ENCODE measurements at places on chromosomes 5 and 9.
A peak's percentile ranks its signal among the peaks of the same experiment; 100 is the strongest.

- no peak for DNase-seq
Measured at GRCh38 chr5:142797420-142797819, 27.2 kb downstream of the ARHGAP26 start.

GRCh38 chr5:135242866-135243555 is 156.0 kb downstream of the MACROH2A1 start:
- DNase-seq, result peak; percentile 18

DNA sequence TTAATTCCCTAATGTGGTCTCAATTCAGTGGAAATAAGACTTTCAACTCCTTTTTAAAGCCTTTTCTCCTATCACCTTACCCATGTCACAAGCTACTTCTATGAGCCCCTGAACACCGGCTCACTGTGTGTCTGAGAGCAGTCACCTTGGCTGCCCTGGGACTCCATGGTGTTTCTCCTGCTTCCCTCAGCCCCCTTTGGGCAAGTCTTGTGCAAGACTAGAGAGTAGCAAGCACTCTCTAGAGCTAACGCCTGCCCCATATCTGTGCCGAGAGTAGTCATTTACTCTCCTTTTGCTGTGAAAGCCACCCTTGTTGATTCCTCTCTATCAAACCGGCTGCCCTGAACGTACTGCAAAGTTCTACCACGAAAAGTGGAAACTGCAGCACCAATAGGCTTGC is 77.9 kb upstream of the DAB2 start:
- no peak for DNase-seq

GRCh38 chr5:114152656-114153360 is 209.1 kb upstream of the KCNN2 start:
- no peak for DNase-seq

GRCh38 chr5:157449011-157449723 is 10.8 kb upstream of the NIPAL4 start:
- no peak for DNase-seq

DNA sequence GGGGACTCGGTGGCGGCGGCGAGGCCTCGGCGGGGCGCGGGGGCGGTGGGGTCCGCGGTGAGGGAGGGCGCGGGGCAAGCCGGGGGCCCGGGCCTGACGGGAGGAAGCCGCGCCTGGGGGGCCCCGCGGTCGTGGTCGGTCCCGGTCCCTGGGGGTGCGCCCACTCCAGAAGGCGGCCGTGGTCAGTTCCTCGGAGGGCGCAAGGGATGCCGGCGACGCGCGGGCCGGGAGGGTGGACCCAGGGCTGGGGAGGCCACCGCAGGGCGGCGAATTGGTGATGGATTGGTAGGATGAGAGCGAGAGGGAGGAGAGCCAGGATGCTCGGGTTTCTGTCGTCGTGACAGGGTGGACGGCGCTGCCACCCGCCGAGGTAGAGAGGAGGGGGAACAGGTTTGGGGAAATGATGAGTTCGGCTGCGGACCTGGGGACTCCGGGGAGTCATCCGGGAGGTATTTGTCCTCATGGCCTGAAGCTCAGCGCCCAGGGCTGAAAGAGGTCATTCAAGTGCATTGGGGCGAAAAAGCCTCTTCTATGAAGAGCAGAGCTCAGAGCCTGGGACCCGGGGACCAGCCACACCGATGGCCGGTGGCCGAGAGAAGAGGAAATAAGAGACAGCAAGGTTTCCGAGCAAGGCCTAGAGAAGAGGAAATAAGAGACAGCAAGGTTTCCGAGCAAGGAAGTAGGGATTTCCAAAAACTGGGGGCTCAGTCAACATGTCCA is 557 bp downstream of the GNG10 start:
- peak; percentile 58 for DNase-seq

All from left lobe of liver (tissue), 2 donors.